Stomach (tissue), 19 donors: ENCODE measurements at places on chromosomes 3 and 15. TPM values are rescaled to one million over a fixed set of nuclear protein-coding genes. Genes with fewer than 3 reads are reported as not detected.

DNA sequence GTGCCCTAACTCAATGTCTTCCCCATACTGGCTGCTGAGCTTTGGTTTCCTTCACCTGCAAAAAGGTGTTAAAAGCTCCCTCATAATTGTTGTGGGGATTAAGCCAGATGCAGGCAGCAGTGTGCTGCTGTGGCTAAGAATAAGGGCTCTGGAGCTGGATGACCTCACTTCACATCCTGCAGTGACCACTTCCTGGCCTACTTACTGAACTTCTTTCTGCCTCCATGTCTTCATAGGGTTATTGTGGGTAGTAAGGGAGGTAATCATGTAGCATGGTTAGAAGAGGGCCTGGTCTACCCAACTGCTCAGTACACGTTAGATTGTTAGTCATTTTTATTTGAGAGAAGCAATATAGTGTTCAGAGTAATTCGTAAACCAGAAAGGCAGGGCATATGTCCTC, 18.4 kb downstream of the GYG1 start:
- no peak for DNase-seq

- peak; percentile 71 for DNase-seq
Measured at GRCh38 chr3:45776611-45777010, 19.7 kb downstream of the SLC6A20 start.

- DNase-seq: no peak
Measured at GRCh38 chr3:182226995-182227394, 515.3 kb downstream of the SOX2 start.

DNA sequence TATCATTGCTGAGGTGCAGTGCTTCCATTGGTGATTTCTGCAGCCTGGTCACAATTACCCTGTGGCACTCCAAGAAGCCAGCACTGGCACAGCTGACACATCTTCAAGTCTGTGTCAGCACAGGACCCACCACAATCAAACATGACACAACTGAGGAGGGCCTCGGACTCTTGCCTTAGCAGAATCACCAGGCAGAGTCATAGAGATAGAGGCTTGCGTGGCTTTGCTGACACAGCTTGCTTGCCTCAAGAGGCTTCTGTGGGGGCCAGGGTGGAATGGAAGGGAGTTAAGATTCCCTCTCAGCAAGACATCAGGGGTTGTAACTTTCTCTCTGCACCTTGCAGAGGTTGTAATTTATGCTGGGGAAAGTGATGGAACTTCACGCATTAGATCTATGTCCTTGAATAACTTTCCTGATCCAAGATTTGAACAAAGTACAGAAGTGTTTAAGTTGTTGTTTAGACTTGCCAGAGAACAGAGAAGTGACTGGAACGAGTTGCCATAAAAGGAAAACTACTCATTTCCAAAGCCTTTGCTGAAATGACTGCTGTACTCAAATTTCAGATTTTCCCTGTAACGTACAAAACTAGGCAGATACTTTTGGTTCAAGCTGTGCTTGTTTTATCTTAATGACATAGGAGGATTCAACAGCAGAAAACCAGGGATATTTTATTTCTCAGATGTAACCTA, 170.7 kb downstream of the DIPK2A start:
- no peak for DNase-seq

Gene NTRK3
- 0.25 TPM for polyA plus RNA-seq
